ENCODE measurements at places on chromosomes 7 and 10. TPM values are rescaled to one million over a fixed set of nuclear protein-coding genes. Genes with fewer than 3 reads are reported as not detected.

CRHR2 gene
- total RNA-seq: not detected

GIMAP6 gene
- under 0.01 TPM for total RNA-seq

CCL24 gene
- not detected for total RNA-seq

PTN gene
- total RNA-seq: 13.9 TPM

CAMK2B gene
- 0.26 TPM for total RNA-seq

BLNK gene
- 0.51 TPM for total RNA-seq

TDRD1 gene
- total RNA-seq: not detected

CTTNBP2 gene
- total RNA-seq: 4.4 TPM

OR13A1 gene
- not detected for total RNA-seq

CYP2E1 gene
- total RNA-seq: 0.50 TPM

STEAP1B gene
- 10.3 TPM for total RNA-seq

MOGAT3 gene
- total RNA-seq: not detected

LIPK gene
- total RNA-seq: not detected
